ENCODE measurements at places on chromosomes 2 and 18.

GRCh38 chr2:145593991-145594614 lies 1074.2 kb upstream of the ZEB2 start:
- no peak for DNase-seq

DNA sequence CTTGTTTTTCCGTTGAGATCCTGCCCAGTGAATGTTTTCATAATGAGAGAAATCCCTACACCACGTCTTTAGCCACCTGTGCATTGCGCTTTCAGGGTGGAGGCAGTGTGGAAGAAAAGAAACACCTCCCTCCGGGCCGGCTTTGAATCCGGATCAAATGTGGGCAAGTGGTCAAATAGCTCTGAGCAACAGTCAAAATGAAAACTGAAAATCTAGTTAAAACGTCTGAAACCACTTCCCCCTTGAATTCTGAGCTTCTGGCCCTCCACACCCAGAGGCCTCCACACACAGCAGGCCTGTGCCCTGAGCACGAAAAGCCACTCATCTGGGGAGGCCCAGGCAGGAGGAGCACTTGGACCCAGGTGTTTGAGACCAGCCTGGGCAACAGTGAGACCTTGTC lies 263.6 kb upstream of the SALL3 start:
- DNase-seq: no peak

GRCh38 chr18:72091369-72091768 lies 452.8 kb downstream of the CBLN2 start:
- no peak for DNase-seq

- DNase-seq: no peak
Measured at GRCh38 chr2:72142570-72143440, 4.9 kb downstream of the CYP26B1 start.

GRCh38 chr2:183186296-183186695 lies 62.1 kb downstream of the NUP35 start:
- DNase-seq: no peak

GRCh38 chr2:199572571-199572970 lies 114.8 kb upstream of the SATB2 start:
- DNase-seq: no peak

- no peak for DNase-seq
Measured at GRCh38 chr2:143383016-143383415, 253.8 kb downstream of the ARHGAP15 start.

Data from CD8-positive, alpha-beta memory T cell (primary cell).